ENCODE measurements at places on chromosomes 3 and 15. TPM values are rescaled to one million over a fixed set of nuclear protein-coding genes. Genes with fewer than 3 reads are reported as not detected.

CLEC3B gene
- total RNA-seq, result 184 TPM

- H3K4me1 ChIP-seq, result no peaks in the 10 kb centered on the region
- no peak overlapping the region for H3K27ac ChIP-seq
- no peak overlapping the region for H3K4me3 ChIP-seq
- no peaks in the 10 kb centered on the region for H3K36me3 ChIP-seq
- DNase-seq, result no peak
- no peaks in the 10 kb centered on the region for H3K27me3 ChIP-seq
Observed at GRCh38 chr3:149327156-149327555, 6.3 kb downstream of the TM4SF18 start.

GRCh38 chr3:189132839-189133238 lies 38.9 kb upstream of the TPRG1 start:
- no peaks in the 10 kb centered on the region for H3K27me3 ChIP-seq
- no peak overlapping the region for H3K4me3 ChIP-seq
- H3K36me3 ChIP-seq, result no peaks in the 10 kb centered on the region
- no peaks in the 10 kb centered on the region for H3K4me1 ChIP-seq
- H3K27ac ChIP-seq, result no peak overlapping the region
- DNase-seq, result no peak

POC1A gene
- 3.1 TPM for total RNA-seq

DNA sequence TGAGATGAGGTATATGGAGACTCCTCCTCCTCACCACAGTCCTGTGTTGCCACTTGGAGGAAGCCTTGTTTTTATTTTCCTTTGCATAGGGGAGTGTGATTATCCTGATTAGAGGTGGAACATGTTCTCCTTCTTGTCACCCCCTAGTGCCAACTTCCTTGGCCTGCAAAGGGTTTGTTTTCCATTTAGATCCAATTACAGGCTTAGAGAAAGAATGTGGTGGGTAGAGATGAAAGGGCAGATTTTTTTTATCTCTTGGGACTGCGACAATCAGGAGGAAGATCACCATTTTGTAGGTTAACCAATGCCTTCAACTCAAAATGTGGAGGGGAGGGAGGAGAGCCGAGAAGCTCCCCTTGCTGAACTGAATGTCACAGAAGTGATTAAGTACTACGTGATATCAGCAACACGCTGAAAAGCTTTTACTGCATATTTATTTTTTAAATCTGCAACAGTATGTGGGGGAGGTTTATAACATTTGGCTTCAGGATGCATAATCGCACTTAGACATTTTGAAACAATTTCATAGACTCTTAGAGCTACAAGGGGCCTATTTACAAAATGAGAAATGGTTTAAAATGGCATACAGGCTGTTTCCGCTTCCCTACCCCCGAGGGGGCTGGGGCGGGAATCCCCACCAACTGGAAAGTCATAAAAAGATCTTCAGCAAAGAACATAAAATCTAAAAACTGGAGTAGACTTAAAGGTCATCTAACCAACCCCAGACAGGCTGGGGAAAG lies 2.4 kb downstream of the LMCD1 start:
- no peaks in the 10 kb centered on the region for H3K27me3 ChIP-seq
- peak overlapping the region; percentile 45 for H3K4me3 ChIP-seq
- H3K27ac ChIP-seq, result peak overlapping the region; percentile 90
- H3K36me3 ChIP-seq, result peaks cover 3% of the 10 kb centered on the region
- peak; percentile 69 for DNase-seq
- H3K4me1 ChIP-seq, result peaks cover 54% of the 10 kb centered on the region

ENTPD3 gene
- 0.44 TPM for total RNA-seq

DNA sequence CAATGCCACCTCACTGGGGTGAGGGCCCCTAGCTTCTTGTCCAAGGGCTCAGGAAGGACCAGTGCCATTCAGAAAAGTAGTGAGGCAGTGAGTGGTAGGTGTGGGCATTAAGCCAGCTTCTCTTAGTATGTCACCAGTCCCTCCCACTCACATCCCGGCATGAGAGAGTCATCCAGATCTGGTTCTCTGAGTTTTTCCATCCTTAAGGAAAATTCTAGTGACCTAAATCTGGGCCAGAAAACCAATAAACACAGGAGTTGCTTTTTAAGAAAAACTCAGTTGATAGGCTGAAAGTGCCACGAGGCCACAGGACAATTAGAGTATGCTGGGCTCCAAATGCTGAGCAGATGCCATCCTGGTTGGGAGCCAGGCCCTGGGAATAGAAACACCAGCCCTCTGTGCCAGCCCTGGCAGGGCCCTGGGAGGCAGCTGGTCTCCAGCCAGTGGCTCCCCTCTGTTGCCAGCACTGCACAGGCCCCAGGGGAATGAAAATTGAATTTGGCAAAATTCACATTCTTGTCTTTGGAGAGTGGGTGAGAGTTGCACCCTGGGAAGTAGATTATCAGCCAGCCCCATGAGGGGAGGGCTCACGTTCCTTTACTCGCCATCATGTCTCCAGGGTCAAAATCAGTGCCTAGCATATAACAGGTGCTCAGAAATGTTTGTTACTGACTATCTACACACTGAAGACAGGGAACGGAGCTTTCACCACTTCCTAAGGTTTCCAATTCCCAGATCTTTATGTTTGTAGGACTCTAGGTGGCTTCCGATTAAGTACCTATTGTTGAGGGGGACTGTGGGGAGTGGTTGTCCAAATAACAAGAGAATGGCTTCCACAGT lies 52.8 kb downstream of the FAM43A start:
- H3K4me3 ChIP-seq, result no peak overlapping the region
- no peak overlapping the region for H3K27ac ChIP-seq
- H3K36me3 ChIP-seq, result no peaks in the 10 kb centered on the region
- H3K4me1 ChIP-seq, result peaks cover 23% of the 10 kb centered on the region
- peak; percentile 72 for DNase-seq

DNA sequence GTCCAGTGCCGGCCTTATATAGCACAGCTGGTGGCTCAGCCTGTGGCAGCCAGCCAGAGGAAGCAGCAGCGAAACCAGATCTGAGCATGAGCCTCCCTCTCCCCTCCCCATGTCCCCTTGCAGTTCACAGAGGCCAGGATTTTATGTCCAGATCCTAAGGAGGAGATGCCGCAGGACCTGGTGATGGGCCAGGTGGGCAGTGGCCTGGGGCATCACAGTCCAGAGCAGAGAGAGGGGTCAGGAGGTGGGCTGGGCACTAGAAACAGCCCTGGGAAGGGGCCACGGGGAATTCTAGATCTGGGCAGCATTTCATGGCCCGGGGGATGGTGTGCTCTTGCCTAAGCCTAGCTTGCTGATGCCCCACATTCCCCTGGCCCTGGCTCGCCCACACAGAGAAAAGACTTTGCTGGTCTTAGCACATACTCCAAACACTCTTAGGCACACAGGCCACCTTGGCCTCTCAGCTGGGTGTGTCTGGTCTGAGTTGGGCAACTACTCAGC lies 259 bp upstream of the CILP start:
- H3K27ac ChIP-seq, result peak overlapping the region; percentile 65
- no peak overlapping the region for H3K4me3 ChIP-seq
- peak; percentile 93 for DNase-seq
- H3K4me1 ChIP-seq, result peaks cover 50% of the 10 kb centered on the region

WNT7A gene
- under 0.01 TPM for total RNA-seq

DNA sequence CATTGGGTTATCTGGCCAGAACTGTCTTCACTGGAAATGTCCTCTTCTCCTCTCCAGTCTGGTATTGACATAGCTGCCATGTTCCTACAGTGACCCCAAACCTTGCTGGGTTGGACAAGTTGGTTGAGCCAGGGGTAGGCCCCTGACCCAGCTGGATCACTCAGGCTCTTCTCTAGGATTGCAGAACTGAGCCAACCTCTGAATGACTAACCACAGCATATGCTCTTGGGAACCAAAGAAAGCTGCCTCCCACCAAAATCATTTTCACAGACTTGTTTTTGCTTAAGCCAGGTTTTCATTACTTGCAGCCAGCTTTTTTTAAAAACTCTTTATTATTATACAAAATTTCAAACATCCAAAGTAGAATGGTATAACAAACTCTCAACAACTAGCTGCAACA lies 41.4 kb downstream of the FSIP1 start:
- no peak overlapping the region for H3K4me3 ChIP-seq
- H3K36me3 ChIP-seq, result no peaks in the 10 kb centered on the region
- no peak overlapping the region for H3K27ac ChIP-seq
- DNase-seq, result peak; percentile 33

FGF7 gene
- 33.8 TPM for total RNA-seq

- H3K4me3 ChIP-seq, result no peak overlapping the region
- peaks cover 4% of the 10 kb centered on the region for H3K4me1 ChIP-seq
- DNase-seq, result no peak
- H3K36me3 ChIP-seq, result no peaks in the 10 kb centered on the region
Observed at GRCh38 chr15:70461017-70461416, 302.3 kb downstream of the UACA start.

- no peak overlapping the region for H3K27ac ChIP-seq
- peaks cover 7% of the 10 kb centered on the region for H3K4me1 ChIP-seq
- H3K4me3 ChIP-seq, result no peak overlapping the region
- no peaks in the 10 kb centered on the region for H3K27me3 ChIP-seq
Observed at GRCh38 chr3:12681943-12682390, 18.1 kb upstream of the RAF1 start.

NFKBIZ gene
- 3.6 TPM for total RNA-seq

GRCh38 chr3:177318559-177318958 lies 121.3 kb upstream of the TBL1XR1 start:
- H3K27me3 ChIP-seq, result no peaks in the 10 kb centered on the region
- H3K4me1 ChIP-seq, result peaks cover 2% of the 10 kb centered on the region
- no peaks in the 10 kb centered on the region for H3K36me3 ChIP-seq
- no peak overlapping the region for H3K27ac ChIP-seq
- H3K4me3 ChIP-seq, result no peak overlapping the region

ABHD5 gene
- 8.8 TPM for total RNA-seq

DNA sequence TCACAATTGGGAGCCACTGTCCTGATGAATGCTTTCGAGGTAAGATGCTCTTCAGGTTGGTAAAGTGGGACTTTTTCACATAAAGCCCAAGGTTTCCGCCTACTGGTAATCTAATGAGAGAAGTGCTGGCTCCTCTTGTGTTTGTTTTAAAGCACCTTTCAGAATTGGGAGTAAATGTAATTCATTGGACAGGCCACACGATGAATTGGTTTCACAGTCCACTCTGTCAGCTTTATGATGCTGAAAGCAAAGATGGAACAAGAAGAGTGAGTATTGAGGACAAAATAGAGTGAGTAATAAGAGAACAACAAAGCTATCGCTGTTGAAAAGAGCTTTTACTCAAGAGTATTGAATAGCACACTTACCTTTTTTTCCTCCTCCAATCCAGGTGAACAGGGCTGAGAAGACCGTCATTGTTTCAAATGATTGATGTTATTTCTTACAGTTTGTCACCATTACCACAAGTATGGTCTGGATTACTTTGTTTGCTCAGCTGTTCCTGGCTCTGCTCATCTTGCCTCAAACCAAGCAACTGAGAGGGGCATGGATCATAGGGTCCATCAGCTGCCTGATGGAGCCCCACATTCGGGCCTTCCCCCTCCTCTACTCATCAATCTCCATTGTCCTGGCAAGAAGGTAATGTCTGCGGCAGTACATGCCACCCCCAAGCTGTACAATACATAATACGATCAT lies 136.1 kb upstream of the CNTN4 start:
- no peaks in the 10 kb centered on the region for H3K4me1 ChIP-seq
- DNase-seq, result no peak
- H3K27me3 ChIP-seq, result no peaks in the 10 kb centered on the region
- H3K4me3 ChIP-seq, result no peak overlapping the region
- no peaks in the 10 kb centered on the region for H3K36me3 ChIP-seq
- no peak overlapping the region for H3K27ac ChIP-seq

HIGD2B gene
- total RNA-seq, result not detected

DNA sequence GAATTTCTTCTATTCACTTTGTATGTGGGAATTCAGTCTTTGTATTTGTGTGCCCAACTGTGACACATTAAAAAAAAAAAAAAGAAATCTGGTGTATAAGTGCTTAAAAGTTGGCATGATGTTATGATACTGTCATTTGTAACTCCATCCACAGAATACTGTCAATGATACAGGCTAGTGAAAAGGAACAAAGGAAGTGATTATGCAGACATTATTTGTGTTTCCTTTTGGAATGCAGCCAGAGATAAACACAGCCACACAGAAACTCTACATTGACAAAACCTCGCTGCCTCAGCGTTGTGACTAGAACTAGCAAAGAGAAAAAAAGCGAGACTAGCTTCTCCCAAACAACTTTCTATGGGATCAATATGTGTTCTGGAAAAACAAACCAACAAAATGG lies 519.2 kb upstream of the AGTR1 start:
- H3K27me3 ChIP-seq, result no peaks in the 10 kb centered on the region
- no peak overlapping the region for H3K27ac ChIP-seq
- DNase-seq, result no peak
- no peaks in the 10 kb centered on the region for H3K36me3 ChIP-seq

- no peak overlapping the region for H3K4me3 ChIP-seq
- peaks cover 13% of the 10 kb centered on the region for H3K4me1 ChIP-seq
- no peaks in the 10 kb centered on the region for H3K27me3 ChIP-seq
- no peak for DNase-seq
Observed at GRCh38 chr3:71442652-71443042, 140.9 kb downstream of the FOXP1 start.

GRCh38 chr3:109213321-109213720 lies 76.8 kb downstream of the C3orf85 start:
- no peaks in the 10 kb centered on the region for H3K4me1 ChIP-seq
- H3K36me3 ChIP-seq, result no peaks in the 10 kb centered on the region
- H3K4me3 ChIP-seq, result no peak overlapping the region
- no peak overlapping the region for H3K27ac ChIP-seq
- no peak for DNase-seq

DNA sequence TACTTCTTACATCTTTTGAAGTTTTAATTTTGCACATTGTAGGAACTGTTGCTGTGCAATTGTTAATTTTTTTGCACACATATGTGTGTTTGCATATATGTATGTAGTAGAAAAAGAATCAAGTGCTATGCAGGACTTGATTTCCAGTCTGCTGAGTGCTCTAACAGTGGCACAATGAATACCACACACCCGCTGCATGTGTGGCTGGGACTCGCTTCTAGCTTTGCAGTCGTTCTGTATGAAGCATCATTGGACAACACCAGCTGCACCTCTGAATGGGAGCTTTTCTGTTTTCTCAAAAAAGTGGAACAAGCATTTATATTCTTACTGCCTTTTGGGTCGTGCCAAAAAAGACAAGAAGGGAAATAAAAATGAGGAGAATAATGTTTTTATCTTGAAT lies 564.7 kb downstream of the FOXP1 start:
- no peaks in the 10 kb centered on the region for H3K4me1 ChIP-seq
- H3K4me3 ChIP-seq, result no peak overlapping the region
- no peaks in the 10 kb centered on the region for H3K27me3 ChIP-seq
- H3K36me3 ChIP-seq, result peaks cover 4% of the 10 kb centered on the region

- H3K4me1 ChIP-seq, result peaks cover 17% of the 10 kb centered on the region
- no peaks in the 10 kb centered on the region for H3K36me3 ChIP-seq
- peak; percentile 83 for DNase-seq
- peaks cover 23% of the 10 kb centered on the region for H3K27me3 ChIP-seq
Observed at GRCh38 chr3:133038089-133038730, at the start of gene TMEM108. Gene TMEM108 (plus strand): TSS chr3:133038391.

Data from muscle of leg (tissue), 16 donors.